ENCODE measurements at places on chromosomes 6 and 20. TPM values are rescaled to one million over a fixed set of nuclear protein-coding genes. Genes with fewer than 3 reads are reported as not detected.
A peak's percentile ranks its signal among the peaks of the same experiment; 100 is the strongest.

DNA sequence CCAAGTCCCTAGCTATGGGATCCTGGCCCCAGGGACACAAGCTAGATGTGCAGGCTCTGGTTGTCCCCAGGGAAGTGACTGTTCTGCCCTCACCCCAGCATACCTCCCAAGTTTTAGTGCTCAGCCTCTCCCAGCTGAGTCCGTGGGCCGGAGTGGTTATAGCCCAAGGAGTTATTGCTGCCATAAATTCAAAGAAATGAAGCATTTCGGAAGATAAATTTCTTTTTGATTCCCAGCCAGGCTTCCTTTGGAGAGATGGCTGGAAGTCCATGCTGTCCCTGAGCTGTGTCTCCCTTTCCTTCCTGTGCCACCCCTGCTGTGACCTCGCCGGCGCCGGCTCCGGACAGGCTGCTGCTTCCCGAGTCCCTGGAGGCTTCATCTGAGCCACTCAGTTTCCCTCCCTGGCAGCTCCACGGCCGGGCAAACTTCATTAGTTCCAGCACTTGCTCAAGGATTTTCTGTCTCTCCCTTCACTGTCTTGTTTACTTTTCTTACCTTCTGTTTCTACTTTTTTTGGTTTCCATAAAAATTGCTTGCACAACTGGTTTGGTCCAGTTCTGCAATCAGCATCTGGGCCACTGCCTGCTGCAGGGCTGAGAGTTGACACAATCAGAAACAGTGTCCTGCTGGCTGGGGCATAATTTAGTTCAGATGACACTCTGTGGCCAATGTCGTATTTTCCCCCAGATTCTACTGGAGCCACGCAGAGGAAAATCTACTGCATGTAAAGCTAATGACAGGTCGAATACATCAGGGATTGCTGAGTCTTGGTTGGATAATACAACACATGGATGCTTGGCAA is 225.5 kb downstream of the SYNDIG1 start:
- DNase-seq, result no peak

DNA sequence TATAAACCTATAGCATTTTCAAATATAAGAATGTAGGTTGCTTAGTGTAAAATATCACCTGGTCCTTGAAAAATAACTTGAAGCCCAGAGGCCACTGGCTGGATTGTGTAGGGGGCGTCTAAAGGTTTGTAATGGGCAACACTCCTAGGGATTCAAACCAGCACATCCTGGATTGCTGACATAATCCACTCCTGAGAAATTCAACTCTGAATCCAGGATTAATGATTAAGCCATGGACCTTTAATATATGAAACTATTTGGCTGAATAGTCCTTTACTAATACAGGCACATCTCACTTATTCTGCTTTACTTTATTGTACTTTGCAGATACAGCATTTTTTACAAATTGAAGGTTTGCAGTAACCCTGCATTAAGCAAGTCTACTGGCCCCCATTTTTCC is 160.8 kb downstream of the UBE3D start:
- no peak for DNase-seq

The SYNDIG1 gene
- not detected for total RNA-seq

GRCh38 chr6:145814035-145814500 is 527 bp downstream of the FBXO30 start:
- DNase-seq, result peak; percentile 49

DNA sequence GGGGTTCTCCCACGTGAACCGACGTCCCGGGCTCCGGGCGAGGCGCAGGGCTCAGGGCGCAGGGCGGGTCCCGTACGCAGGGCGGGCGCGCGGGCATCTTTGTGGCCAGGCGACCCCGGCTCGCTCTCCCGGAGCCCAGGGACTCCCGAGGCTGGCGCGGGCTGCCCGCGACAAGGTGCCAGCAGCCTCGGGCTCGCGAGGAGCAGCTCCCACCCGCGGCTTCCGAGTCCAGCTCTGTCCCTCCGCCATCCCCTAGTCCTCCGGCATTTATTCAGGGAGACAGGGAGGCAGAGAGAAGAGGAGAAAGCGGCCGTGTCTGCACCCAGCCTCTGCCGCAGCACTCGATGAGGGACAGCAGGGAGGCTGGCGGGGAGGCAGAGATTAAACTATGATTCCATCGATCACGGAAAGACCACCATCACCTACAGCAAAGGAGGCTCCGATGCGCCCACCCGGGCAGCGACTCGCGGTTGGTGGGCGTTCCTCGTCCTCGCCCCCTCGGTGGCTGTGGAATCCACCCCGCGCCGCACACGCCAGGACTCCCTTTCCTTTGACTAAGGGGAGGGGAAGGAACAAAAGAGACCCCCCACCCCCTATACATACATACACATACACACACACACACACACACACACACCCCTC is 1.1 kb downstream of the RGS17 start:
- peak; percentile 28 for DNase-seq

DNA sequence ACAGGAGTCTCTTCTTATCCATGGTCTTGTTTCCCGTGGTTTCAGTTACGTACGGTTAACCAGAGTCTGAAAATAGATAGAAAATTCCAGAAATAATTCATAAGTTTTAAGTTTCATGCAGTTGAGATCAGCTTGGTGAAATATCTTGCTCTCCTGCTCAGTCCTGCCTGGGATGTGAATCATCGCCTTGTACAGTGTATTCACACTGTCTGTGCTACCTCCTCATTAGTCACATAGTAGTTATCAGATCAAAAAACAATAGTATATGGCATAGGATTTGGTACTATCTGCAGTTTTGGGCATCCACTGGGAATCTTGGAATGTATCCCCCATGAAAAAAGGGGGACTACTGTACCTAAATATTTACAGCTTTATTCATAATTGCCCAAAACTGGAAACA is 22.7 kb upstream of the MOCS1 start:
- DNase-seq, result no peak

The ULBP1 gene
- under 0.01 TPM for total RNA-seq

DNA sequence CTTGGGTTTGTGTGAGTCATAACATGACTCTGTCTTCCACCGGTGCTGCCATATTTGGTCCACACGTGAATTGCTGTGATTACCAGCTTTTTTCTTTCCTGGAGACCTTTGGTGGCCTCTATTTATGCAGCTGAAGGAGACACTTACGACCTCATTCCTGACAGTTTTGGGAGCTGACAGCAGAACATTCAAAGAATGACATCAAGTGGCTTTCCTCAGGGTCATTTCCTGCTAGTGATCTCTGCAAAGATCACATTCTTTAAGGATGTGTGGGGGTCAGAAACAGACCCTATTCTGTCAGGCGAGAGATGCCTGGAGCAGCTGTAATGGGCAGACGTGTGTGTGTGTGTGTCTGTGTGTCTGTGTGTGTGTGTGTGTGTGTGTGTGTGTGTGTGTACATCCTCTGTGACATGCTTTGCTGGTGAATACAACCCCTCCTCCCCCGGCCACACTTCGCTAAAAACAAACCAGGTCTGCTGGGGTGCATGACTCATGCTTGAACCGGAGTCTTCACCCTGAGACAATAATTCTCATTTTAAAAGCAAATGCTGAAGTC is 115.6 kb downstream of the TMEM170B start:
- peak; percentile 81 for DNase-seq

DNA sequence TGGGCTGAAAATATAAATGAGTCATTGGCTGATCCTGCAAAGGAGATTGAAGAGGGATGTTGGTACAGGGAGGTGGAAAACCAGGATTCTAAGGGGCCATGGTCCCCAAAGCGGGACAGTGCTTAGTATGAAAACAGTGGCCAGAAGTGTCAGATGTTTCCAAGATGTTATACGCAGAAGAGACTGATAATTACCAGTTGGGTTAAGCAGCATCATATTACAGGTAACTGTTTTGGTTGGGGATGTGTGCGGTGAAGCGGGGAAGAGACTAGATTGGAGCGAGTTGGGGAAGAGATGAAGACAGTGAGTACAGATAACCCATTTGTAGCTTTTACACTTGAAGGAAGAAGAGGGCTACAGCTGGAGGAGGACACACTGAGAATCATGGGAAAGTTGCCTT is 80.8 kb downstream of the PLEKHG1 start:
- no peak for DNase-seq

DNA sequence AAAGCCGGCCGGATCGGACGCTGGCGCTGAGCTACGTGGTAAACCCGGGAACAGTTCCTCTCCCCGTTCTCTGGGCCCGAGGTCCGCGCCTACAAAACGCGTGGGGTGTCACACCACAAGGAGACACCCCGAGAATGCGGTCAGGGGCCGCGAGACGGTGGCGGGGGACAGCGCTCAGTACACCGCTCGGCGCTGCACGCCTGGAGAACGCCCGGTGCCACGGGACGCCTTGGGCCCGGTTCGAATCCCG is 670 bp downstream of the NCOA5 start:
- DNase-seq, result peak; percentile 47

- no peak for DNase-seq
These were observed 117.2 kb upstream of the BACH2 start for GRCh38 chr6:90413867-90414266.

DNA sequence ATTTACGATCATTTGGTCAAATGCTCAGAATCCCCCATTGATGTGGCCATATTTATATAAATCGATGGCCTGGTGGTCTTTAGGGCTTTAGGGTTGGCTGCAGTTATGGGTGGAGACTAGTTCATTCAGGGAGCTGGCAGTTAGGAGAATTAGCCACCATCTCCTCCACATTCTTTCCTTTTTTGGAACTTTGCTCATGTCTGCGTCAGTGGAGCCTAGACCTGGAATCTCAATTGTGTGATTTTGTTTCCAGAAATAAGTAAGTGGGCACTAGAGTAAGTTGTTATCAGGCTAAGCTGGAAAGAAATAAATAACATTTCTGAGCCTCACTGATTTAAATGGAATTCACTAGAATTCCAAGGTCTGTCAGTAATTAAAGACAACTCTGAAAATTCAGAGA is 29.0 kb upstream of the ELOVL5 start:
- DNase-seq, result no peak

GRCh38 chr6:12058172-12058961 is 46.3 kb downstream of the HIVEP1 start:
- no peak for DNase-seq

GRCh38 chr20:23031346-23031745 is 3.8 kb upstream of the SSTR4 start:
- DNase-seq, result no peak

The TSBP1 gene
- not detected for total RNA-seq

DNA sequence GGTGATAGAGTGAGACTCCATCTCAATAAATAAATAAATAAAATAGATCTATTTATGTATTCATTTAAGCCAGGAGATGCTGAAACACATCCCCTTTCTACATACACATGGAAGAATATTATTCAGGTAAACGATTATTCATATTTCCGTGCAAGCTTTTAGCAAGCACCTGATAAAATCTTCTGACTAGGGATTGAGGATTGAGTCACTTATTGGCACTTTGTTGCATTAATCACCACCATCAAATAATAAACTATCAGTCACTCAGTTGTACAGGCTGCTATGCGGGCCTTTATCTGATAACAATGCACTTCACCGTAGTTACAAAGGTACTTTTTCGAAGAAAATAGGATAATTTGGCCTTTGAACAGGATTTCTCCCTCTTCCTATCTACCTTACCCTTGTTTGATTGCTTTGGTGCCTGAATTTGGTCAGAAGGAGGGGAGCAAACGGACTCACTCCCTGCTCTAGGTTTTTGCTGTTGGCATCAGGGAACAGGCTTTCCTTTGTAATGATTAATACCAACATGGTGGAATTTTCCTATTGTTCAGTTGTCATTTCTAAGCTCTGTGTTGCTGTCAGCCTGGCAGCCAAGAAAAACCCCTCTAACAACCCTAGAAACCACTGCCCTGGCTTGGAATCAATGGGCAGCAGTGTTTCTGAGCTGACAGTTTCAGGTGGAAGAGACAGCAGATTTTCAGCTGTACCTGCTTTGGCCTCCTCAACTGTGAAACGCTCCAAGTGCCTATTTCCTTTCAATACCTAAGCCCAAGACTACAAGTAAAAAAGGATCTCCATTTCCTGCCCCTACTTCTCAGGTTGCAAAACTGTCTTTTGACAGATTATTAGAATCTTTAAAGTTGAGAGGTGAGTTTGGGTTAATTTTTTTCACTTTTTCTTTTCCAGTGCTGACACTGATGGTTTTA is 63.0 kb downstream of the MYB start:
- no peak for DNase-seq

DNA sequence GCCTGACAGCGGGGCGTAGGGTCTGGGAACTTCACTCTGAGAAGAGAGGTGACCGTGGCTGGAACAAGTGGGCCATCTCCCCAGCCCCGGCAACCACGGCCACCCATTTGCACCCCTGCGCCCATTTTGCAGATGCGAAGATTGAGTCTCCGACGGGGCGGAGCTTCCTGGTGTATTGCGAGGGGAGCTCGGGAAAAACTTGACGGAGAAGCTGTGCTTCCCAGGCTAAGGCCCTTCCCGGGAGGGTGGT is 653 bp downstream of the ZNF335 start:
- DNase-seq, result no peak

Data from dermis microvascular lymphatic vessel endothelial cell (primary cell).